ENCODE measurements at places on chromosomes 6 and 20.

DNA sequence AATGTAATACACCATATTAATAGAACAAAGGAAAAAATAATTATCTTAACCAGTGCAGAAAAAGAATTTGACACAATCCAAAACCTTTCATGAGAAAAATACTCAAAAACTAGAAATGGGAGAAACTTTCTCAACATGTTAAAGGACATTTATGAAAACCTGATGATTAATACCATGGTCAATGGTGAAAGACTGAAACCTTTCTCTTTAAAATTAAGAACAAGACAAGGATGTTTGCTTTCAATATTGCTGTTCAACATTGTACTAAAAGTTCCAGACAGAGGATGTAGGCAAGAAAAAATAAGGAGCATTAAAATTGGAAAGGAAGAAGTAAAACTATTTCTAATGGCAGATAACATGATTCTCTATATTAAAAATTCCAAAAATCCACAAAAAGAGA is 981.3 kb upstream of the FLRT3 start:
- no peak for DNase-seq

DNA sequence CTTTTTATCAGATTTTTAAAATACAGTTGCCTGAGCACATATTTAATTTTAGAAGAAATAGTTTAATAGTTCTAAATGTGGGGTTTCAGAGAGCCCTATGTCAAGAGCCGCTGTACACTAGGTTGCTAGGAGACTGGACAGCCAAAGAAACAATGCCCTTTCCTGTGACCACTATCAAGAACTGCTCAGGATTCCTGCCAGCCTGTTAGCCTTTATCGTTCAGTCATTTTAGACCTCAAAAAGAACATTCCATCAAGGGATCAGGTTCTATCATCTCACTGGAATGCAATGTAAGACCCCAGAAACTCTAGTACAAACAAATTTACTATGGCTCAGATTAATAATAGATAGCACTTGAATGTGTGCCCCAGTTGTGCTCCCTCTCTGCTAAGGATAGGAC is 181.2 kb upstream of the CCN2 start:
- no peak for DNase-seq

DNA sequence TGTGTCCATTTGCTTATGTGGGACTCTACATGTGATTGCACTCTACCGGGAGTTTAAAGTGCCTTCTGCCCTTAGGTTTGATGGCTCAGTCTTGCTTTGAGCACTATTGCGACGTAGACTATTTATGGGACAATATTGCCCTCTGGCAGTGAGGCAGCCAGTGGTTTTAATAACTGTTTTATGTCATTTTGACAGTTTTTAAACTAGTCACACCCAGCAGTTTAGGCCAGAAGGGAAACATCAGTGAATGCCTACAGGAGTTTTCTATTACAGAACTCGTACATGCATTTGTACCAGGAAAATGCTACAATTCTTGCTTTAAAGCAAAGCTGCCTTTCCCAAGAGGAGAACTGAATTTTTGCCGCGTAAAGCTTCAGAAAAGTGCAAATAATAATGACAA is 813.7 kb downstream of the KIF16B start:
- no peak for DNase-seq

- no peak for DNase-seq
Measured at GRCh38 chr20:32229251-32229747, 21.6 kb downstream of the POFUT1 start.

DNA sequence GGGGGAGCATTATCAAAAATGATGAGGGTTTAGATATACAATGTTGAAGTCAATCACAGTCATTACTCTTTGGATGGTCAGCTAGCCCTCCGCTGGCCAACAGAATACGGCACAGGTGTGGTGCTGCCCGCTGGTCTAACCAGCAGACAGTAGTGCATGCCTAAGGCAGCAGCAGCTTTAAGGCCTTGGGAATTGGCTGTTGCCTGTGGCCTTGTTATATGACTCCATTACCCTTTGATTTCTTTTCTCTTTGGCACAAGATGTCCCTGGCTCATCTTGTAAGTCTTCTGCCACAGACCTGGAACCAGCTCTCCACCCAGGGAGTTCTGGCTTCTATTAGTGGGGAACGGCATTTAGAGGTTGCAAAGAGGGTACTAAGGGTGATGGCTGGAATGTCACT is 110.2 kb downstream of the WDR27 start:
- DNase-seq: no peak

- no peak for DNase-seq
Measured at GRCh38 chr6:111159633-111160032, 72.3 kb downstream of the SLC16A10 start.

- no peak for DNase-seq
Measured at GRCh38 chr6:93366506-93366905, 52.9 kb downstream of the EPHA7 start.

DNA sequence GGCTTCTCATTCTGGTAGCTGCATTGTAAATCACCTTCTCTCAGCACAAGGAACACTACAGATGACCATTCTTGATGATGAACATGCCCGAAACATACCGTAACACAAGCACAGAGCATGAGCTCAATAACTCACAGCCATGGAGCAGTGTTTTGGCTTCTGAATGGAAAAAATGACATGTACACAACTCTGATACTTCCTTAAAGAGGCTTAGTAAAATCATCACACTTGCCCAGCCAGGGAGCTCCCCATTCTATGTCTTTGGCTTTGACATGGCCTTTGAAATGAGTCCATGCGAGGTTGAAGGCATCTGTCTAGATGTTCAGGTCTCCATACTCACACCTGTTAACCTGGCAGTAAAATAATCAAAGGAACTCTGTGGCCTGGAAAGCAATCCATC is 87.6 kb downstream of the MYB start:
- DNase-seq: no peak

- no peak for DNase-seq
Measured at GRCh38 chr20:53692465-53693067, 98.9 kb upstream of the ZNF217 start.

- DNase-seq: no peak
Measured at GRCh38 chr20:42214074-42214473, 595.9 kb upstream of the CHD6 start.

DNA sequence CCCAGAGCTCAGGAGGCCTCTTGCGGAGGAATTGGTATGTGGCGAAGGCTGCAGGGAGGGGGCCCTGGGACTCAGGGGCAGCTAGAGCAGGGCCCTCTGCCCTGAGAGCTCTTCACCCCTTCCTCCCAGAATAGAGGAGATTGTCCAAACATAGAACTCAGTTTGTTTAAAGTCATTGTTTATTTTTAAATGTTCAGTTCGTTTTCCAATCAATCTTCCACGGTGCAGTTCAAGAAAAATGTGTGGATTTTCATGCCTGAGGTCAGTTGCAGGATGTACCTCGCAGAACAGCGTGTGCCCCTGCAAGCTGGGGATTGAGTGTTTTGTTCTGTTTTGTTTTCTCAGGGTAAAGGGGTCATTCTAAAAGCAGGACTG is 37.2 kb downstream of the MGME1 start:
- DNase-seq: no peak

DNA sequence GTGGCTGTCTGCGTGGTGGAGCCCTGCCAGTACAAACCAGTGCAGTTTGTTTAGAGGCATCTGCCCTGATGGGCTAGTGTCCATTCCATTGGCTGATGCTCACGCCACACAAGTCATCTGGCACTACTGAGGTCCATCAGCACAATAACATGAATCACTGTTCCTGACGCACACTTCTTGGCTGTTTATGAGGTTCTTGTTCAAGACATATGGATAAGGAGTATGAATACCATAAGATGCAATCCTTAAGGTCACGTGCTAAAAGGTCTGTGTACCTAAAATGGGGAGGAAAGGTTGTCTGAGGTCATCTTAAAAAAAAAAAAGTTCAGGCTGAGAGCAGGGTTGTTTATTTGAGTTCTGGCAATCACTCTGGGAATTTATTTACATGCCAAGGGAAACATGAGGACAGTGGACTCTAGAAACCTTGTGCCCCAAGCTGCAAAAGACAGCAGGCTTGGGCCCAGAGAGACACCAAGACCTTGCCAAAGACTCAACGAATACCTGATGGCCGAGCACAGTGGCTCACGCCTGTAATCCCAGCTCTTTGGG is 54.1 kb upstream of the SHLD1 start:
- no peak for DNase-seq

GRCh38 chr20:50582591-50583234 is 72.5 kb downstream of the PTPN1 start:
- DNase-seq: no peak

- DNase-seq: no peak
Measured at GRCh38 chr6:16511723-16512489, 249.4 kb downstream of the ATXN1 start.

DNA sequence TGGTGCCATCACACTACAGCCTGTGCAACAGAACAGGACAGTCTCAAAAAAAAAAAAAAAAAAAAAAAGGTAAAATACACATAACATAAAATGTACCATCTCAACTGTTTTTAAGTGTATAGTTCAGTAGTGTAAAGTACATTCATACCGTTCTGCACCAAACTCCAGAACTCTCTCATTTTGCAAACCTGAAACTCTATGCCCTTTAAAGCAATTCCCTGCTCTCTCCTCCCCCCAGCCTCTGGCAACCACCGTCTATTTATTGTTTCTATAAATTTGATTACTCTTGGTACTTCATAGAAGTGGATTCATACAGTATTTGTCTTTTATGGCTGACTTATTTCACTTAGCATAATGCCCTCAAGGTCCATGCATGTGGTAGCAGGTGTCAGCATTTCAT is 12.9 kb downstream of the RIPOR2 start:
- no peak for DNase-seq

DNA sequence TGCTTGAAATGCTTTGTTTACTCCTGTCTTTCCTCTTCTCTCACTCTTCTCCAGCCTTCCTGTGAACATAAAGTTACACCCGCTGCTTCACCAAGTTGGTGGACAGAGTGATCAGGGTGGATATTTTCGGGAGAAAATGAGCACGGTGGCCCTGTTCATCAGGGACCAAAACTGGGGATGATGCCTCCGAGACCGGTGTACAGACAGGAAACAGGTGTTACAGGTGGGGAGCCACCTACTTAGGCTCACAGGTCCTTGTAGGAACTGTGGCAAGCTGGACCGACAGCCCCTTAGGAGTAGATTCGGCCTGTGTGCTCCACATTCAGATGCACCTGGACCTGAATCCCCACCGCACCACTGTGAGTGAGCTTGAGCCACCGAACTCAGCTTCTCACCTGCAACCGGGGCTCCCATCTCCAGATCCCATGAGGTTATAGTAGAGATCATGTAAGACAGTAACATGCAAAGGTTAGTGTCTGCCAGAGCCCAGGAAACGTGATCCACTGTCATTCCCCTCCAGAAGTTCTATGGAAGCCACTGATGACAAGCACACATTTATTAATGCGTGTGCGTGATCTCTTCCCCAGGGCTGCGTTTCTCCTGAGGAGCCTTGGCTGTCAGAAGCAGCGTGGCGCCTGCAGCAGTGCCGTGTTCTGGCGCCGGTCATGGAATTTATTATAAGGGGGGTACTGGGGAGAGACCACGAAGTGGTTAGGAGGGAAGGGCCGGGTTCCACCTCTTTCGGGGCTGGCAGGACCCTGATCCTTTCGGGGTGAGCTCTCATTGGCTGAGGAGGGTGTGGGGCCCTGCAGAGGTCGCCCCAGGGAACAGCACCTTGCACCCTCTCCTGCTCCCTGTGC is 94.2 kb downstream of the ERMARD start:
- no peak for DNase-seq

DNA sequence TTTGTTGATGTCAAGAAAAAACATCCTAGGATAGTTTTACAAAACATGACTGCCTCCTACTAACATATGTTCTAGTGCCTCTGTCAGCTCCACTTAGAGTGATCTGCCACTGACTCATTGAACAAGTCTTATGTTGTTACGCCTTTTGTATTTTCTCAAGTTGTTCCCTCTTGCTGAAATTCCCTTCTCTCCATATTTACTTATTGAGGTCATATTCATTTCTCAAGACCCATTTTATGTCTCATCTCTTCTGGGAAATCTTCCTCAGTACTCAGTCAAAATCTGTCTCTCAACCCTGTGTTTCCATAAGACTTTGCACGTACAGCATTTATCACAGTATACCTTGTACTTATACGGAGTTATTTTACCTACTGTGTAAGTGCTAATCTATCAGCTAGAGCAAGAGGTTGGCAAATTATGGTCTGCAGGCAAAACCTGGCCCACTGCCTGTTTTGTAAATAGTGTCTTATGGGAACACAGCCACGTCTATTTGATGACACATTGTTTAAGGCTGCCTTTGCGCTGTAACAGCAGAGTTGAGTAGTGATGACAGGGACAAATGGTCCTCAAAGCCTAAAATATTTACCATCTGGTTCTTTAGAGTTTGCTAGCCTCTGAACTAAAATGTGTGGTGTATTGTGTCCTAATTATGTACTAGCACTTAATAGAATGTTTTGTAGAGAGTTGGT is 83.4 kb downstream of the ADGRB3 start:
- no peak for DNase-seq

- DNase-seq: no peak
Measured at GRCh38 chr6:87277123-87277522, 45.3 kb upstream of the SMIM8 start.

GRCh38 chr20:48682529-48683363 is 145.1 kb downstream of the PREX1 start:
- DNase-seq: peak; percentile 74

DNA sequence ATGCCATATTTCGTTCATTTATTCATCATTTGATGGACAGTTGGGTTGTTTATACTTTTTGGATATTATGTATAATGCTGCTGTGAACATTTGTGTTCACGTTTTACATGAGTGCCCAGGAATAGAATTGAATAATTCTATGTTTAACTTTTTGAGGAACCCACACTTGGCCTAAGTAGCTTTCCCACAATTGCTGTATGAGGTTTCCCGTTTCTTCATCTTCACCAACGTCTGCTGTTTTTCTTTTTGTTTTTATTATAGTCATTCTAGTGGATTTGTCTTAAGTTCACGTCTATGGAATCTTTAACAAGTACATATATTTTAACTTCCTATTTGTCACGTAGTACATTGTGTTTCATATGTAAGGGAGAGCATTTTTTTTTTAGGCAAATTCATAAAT is 110.3 kb downstream of the JARID2 start:
- no peak for DNase-seq

- DNase-seq: no peak
Measured at GRCh38 chr6:12608016-12608860, 108.3 kb upstream of the PHACTR1 start.

GRCh38 chr6:130624046-130624445 is 203.2 kb upstream of the SMLR1 start:
- no peak for DNase-seq

DNA sequence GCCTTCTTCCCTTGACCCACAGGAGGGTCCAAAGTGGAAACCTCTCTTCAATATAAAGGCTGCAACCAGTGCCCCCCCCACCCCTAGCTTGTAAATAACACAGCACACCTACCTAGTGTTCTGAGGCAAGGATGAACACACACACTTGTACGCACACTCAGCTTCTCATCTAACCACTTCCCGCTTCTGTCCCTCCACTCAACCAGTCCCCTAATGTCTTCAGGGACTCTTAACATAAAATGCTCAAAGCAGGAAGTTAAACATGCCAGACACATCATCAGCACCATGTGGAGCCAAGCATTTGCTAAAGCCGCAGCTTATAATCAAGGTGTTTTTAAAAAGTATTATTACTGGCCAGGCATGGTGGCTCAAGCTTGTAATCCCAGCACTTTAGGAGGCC is 35.3 kb downstream of the FOXQ1 start:
- no peak for DNase-seq

- DNase-seq: no peak
Measured at GRCh38 chr6:47133230-47134000, 91.3 kb upstream of the ADGRF1 start.
